ENCODE measurements at places on chromosomes 7 and 10.

- no peak for DNase-seq
These were observed 41.5 kb upstream of the CXCL12 start for GRCh38 chr10:44426247-44427034.

GRCh38 chr10:96789571-96790108 is 42.5 kb upstream of the LCOR start:
- no peak for DNase-seq

GRCh38 chr10:102410429-102411073 is 8.0 kb downstream of the PSD start:
- no peak for DNase-seq

DNA sequence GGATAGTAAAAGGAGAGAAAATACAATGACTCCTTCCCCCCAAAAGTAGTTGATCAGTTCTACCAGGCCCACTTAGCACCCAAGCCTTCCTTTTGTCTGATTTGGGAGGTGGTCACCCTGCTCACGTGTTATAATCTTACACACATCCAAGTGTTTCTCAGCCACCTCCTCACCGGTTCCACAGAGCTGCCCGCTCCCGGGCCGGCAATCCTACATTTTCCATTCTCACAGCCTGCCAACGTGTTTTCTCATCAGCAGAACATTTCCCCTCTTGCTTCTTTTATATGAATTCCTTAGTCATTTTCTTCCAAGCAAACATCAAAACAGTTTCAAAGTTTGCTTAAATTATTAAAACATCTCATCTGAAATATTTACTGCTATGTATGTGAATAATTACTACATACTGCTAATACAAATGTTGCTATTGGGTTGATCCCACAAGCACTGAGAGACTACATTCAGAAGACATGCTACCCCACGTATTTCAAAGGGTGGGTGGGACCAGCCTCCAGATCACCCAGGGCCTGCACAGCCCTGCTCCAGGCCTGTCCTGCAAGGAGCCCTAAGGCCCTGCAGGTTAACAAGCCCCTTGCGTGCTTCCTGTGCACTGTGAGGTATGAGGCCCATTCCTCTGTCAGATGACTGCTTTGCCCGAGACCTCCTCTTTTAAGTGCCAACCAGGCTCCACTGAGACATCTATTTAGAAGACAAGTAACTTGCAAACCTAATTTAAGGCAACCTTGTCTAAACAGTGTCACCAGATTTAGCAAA is 75.3 kb downstream of the GRB10 start:
- DNase-seq = no peak

DNA sequence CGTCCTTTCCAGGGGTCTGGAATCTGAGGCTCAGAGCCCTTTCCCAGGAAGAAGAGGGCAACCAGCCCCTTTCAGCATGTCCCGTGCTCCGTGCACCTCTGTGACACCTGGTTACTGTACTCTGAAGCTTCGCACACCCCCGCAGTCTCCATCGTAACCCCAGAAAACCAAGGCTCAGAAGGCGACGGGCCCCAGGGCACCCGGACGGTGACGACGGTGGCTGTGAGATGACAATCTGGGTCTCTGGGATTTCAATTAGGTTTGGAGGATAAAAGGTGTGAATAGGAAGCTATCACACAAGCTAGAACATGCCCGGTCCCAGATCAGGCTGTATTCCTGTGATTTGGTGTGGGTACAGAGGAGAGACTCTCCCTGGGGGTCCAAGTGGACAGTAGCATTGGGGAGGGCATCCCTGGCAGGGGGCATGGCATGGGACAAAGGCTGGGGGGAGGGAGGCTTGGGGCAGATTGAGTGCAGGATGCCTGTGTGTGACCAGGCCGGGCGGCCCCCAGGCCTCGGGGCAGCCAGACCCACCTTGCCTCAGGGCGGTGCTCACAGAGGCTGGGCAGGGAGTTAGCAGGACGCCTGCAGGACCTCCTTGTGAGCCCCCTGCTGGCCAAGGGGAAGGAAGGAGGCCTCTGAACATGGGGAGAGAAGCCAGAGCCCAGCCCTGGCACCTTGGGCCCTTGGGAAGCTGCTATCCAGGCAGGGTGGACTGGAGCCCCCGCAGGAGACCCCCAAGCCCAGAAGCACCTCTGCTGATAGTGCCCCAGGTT is 23.4 kb upstream of the PSMG3 start:
- DNase-seq = no peak

DNA sequence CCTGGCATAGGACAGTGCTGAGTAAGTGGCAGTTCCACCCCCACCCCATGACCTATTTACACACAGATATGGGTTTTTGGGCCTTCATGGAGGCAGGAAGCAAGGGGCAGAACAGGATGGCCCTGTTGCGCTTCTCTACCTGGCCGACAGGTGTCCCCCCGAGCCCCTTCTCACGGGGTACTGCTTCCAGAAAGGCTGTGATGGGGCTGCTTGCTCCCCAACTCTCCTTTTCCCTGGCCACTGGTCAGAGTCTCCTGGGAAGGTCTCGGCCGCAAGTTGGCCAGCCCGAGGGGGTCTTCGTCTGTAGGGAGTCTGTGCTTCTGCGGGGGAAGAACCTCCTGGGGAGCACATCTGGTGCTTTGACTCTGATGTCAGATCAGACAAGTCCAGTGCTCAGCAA is 139.8 kb upstream of the TNS3 start:
- DNase-seq = no peak

DNA sequence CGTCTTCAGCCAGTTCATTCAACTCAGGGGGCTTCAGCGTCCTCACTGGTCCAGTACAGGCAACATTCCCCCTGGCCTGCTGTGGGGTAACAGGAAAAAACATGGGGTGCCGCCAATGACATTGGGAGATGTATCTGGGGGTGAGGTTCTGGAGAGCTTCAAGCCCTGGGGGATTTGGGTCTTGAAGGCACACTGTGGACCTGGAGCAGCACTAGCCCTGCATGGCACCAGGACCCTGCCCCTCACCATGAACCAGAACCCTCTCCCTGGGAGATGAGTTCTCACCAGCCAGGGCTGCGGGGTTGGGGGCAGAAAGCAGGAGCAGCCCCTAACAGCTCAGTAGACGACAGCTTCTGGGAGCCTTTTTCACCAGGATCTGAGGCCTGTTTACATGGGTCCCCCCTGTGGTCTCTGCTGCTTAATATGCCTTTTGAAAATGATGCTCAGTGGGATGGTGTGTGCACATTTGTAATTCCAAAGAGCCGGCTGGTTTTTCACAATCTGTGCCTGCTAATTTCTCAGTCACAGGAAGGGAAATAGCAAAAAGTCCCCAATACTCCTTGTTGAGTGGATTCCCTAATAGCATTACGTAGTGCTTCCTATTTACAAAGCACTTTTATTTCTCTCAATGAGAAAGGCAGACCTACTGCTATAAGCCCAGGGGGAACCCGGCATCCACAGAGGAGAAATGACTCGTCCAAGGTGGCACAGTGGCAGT is 509.5 kb downstream of the RPS24 start:
- no peak for DNase-seq

- DNase-seq = no peak
These were observed 314.1 kb downstream of the LRRTM3 start for GRCh38 chr10:67239864-67240497.

DNA sequence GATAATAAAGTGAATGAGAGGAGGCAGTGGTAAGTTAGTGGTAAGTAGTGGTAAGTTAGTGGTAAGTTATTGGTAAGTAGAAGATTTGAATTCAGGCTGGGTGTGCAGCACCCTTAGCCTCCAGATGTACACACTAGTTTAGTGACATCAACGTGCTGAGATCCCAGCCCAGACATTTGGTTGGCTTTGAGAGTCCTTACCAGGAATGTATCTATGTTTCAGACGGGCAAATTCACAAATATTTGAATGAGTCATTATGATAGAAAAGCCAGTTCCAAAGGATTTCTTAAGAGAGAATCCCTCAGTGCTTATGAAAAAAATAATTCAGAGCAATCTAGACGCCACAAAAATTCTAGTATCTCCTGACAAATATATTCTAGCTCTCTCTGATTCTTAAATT is 70.0 kb downstream of the ARL4A start:
- no peak for DNase-seq

DNA sequence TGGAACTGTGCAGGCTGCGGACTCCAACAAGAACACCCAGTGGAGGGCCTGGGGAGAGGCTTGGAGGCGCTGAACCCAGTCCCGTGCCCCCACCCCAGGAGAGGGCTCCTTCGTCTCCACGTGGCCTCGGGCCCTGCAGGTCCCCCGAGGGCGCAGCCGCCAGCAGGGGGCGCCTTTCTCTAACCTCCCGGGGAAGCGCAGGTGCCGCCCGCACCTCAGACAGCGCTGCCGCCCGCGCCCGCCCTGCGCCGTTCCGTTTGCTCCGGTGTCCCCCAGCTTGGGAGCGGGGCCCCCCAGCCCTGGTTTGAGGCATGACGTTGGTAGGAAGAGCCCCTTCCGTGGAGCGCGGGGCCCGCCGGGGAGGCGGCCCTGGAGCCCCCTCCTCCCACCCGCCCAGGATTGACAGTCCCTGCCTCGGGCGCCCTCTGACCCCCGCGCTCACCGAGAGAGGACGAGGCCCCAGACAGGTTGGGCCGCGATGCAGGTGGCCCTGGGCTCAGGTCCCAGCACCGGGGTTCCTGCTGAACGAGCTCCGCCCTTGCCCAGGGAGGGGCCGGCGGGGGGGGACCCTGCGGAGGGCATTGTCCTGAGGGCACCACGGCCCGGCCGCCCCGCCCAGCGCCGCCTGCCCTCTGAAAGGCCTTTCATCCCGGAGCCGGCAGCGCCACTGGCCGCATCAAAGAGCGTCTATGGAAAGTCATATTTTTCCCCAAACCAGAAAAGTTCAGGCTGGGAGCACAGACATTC is 42.8 kb downstream of the FOXL3 start:
- DNase-seq = peak; percentile 85

Data from stimulated activated CD8-positive, alpha-beta memory T cell treated with anti-CD3 and anti-CD28 coated beads, Interleukin-4, amount 100 ng/mL, for 1 hour (primary cell).